NCI-H526 treated with DMSO at 0.1 percent for 48 hours (cell line): ENCODE measurements at places on chromosomes 16 and 17.
A peak's percentile ranks its signal among the peaks of the same experiment; 100 is the strongest.

GRCh38 chr17:62637809-62638208 is 10.3 kb downstream of the MRC2 start:
- no peak for DNase-seq

DNA sequence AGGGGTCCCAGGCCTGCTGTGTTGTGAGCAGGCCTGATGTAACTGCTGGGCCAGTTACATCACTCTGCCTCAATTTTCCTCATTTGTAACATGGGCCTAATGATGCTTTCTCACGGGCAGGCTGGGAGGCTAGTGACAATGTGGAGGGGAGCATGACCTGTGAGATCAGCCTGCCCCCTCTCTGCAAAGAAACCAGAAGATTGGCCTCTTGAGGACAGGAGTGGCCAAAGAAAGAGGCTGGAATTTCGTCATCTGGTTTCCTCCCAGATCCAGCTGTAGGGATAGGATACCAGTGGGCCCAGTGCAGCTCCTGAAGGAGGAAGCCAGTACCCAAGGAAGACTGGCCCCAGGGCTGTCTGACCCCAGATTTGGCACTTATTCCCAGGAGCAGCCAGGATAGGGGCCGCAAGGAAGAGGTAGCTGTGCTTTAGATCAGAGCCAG is 615 bp upstream of the SREBF1 start:
- DNase-seq = no peak

GRCh38 chr16:8641671-8642070 is 20.2 kb downstream of the METTL22 start:
- no peak for DNase-seq

DNA sequence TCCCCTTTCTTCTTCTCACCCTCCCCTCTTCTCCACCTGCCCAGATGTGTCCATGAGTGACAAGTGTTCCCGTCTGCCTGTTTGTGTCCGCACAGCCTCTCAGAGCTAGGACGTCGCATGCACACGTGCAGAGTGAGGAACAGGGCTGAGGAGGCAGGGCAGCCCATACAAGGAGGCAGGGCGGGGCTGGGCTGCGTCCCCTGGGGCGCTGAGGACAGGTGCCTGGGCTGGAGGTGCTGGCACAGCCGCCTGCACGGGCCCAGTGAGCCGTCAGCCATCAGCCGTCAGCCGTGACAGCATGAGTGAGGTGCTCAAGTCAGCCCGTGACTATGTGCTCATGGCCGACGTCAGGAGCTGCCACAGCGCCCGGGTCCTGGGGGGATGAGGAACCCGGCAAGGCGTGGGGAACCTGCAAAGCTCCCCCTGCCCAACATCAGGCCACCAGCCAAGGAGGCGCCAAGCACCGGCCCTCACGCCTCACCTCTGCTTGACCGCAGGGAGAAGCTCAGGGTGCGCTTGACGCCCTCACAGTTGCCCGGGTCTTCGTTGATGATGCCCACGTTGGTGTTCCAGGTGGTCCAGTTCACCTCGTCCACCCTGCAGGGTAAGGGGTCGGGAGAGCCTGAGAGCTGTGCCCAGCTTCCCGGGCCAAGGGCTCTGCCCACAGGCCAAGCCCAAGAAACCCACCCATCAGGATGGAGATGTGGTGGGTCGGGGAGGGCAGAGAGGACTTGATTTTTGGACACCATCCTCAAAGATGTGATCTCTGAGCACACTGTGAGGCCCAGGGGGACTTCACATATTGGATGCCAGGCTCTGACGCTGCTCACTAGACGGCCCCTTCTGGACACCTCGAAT is 13.7 kb upstream of the TRPV3 start:
- DNase-seq = no peak

GRCh38 chr17:8968503-8968902 is 3.0 kb upstream of the PIK3R5 start:
- no peak for DNase-seq

DNA sequence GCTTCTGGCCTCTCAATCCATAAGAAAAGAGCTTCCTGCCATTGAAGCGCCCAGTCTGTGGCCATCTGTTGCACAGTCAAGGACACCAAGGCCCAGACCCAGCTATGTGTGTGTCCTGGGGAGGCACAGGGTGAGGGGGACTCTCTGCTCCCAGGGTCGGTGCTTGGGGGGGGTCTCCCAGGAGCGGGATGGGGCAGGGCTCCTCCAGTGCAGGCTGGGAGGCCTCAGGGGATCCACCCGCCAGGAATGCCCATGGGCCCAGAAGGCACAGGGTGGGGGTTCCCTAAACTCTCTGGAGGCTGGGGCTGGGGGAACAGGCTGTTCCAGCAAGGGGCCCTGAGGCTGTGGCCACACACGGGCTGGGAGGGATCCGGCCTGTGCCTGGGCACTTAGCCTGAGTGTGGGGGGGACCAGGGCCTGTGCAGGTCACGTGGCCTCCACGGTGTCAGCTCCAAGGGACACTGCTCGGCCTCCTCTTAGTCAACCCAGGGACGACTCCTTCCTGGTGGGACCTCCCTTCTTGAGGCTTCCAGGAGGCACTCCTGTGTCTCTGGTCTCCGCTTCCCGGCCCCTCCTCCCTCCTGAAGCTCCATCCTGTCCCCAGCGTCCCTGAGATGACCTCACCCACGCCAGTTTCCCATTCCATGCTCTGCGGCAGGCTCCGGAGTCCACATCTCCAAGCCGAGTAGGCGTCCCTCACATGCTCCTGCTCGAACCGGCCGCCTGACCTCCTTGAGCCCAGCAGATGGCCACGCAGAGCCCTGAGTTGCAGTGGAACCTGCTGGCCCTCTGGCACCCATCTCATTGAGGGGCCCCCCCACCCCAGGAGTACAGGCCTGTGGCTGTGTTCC is 23.1 kb upstream of the BAHCC1 start:
- no peak for DNase-seq

- no peak for DNase-seq
Measured at GRCh38 chr16:62644030-62644812, 608.0 kb upstream of the CDH8 start.

GRCh38 chr16:82360024-82360783 is 190.2 kb upstream of the MPHOSPH6 start:
- no peak for DNase-seq

- no peak for DNase-seq
Measured at GRCh38 chr17:77456271-77456950, 315.6 kb downstream of the SEC14L1 start.

DNA sequence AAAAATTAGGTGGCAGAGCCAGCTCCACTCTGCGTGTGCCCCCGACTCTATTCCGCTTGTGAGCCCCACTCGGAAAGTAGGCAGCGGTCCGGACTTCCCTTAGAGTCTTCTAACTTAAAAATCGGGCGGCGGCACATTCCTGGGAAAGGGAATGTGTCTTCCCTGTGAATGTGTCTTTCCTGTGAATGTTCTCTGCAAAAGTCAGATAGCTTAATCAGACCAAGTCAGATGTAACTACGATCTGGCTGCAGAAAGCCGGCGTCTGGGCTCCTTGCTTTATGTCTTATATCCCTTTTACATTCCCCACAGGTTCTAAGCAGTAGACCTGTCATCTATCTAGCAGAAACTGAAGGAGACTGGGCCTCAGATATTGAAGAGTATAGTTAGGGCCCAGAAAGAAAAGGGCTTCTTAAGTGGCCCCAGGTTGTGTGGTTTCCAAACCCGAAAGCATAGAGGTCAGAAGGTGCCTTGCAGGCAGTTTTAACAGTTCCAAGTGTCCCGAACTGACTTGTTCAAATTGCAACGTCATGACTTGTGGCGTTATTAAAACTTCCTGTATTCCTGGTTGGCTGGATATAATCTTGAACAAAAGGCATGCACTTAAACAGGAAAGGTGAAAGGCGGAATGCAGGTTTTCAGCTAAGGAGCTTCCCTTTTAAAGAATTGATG is 601 bp downstream of the PHKB start:
- DNase-seq = peak; percentile 33

DNA sequence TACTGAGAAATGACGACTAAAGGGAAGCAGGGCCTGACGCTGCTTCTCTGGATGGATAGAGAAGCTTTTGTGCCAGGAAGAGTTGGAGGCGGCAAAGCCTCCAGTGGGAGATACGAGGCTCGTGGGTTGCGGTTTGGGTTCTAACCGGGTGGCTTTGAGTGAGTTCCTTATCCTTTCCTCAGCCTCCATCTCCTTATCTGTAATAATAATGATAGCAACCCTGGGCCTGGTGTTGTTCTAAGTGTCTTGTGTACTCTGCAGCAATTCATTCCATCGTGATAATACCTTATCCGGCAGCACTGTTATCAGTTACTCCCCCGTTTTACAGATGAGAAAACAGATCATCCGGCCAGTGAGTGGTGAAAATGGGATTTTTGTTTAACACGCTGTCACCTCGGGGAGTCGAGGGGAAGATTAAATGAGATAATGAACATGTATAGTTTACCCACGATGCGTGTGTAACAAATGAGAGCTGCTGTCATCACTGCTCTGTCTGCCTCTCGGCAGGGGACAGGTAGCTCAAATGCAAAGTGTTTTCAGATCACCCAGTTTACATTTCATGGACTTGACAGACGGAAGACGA is 52.0 kb upstream of the LHX1 start:
- no peak for DNase-seq

DNA sequence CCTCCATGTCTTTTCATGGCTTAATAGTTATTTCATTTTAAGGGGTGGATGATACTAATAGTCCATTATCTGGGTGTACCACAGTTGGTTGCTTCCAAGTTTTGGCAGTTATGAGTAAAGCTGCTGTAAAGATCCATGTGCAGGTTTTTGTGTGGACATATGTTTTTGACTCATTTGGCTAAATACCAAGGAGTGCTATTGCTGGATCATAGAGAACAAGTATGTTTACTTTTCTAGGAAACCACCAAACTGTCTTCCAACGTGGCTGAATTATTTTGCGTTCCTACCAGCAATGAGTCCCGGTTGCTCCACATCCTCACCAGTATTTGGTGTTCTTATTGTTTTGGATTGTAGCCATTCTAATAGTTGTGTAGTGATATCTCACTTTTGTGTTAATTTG is 181.9 kb downstream of the SPECC1 start:
- DNase-seq = no peak

DNA sequence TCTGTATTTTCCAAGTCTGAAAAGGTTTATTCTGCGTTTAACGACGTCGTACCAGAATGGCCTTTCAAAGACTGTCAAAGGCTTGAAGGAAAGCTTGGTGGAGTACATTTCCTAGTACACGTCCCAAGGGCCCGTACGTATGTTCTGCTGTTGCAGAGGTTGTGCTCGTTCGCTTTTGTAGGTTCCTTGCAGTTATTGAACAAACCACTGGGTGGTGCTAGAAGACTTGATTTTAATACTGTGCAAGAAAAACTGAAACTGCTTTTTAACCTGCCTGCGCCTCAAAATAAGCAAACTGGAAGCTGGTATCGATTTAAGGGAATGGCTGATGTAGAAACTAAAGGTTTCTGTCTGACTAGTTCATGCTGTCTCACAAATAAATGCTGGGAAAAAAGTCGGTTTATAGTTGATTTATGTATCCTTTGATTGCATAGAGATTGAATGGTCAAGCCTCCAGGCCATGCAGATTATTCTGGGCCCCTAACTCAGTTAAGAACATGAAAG is 54.6 kb downstream of the USP10 start:
- DNase-seq = peak; percentile 69

- peak; percentile 83 for DNase-seq
Measured at GRCh38 chr17:59753522-59754467, 46.3 kb downstream of the VMP1 start.

DNA sequence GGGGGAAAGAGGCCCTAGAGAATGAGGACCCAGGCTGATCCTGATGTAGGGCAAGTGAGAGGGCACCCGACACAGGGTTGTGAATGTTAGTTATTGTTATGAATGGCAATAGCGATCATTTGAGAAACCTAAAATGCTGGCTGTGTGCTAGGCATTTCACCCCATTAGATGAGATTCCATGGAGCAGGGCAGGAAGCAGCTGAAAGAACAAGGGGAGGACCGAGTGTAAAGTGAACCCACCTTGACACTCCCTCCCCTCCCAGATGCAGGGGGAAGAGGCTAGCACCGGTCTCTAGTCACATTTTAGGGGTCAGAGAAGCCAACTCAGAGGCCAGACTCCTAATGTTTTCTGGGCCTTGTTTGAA is 553 bp upstream of the CORO6 start:
- no peak for DNase-seq

DNA sequence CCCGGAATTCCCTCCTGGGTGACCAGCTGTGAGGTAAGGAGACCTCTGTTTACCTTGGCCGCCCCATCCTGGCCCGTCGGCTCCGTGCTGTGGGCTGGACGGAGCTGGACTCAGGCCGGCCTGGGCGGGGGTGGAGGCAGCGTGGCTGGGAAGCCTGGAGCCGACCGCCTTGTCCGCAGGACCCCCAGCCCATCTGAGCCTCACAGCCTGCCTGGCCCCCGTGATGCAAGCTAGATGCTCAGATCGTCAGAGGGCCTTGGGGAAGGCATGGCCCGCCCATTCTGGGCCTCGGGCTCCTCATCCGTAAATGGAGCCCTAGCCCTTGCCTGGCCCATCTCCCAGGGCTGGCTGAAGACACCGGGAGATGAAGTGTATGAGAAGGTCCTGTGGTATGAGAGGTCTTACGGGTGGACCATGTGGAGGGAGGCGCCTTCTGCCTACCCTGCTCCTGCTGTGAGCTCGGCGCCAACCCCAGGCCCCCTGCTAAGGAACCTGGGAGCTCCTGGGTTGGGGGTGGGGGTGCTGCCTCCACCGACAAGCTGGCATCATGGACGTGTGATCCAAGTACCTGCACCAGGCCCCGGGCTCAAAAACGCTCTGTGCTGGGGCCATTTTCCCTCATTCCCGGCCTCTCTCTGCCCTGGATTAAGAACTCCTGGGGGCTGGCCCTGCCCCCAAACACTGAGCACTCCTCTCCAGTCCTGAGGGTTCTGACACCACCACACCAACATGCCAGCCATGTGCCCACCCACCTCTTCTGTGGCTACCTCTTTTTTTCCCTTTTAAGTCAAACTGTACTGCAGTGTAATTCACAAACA is 5.4 kb upstream of the P2RX1 start:
- no peak for DNase-seq

- peak; percentile 15 for DNase-seq
Measured at GRCh38 chr17:46978489-46979146, 435 bp downstream of the RPRML start.

DNA sequence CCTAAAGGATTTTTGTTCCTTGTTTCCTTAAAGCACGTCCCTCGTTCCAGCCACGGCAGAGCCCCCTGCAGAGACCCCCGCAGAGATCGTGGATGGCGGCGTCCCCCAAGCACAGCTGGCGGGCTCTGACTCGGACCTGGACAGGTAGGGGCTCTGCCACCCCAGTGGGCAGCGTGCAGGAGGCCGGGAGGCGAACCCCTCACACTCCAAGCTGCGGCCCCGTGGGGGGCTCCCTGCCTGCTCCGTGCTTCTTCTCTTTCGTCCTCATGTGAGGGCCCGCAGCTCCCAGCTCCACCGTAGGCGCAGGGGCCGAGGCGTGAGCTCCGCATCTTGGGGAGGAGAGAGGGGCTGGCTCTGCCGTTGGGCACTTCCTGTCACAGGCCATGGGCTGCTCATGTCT is 8.5 kb downstream of the TELO2 start:
- no peak for DNase-seq

DNA sequence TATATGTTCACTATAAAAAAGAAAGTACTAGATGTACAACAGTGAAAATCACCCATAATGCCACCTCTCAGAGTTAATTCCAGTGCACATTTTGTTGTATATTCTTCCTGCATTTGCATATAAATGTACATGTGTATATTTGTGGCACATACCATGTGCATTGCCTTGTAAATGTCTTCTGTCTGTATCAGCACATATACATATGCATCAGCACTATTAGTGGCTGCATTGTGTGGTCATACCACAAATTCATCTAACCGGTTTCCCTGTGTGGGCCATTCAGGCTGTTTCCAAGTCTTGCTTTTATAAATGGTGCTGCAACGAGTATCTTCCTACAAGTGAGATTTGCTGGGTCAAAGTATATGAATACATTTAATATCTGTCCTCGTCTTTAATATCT is 6.5 kb downstream of the KSR1 start:
- no peak for DNase-seq
